HT-29 (cell line): ENCODE measurements at places on chromosomes 3 and 15. TPM values are rescaled to one million over a fixed set of nuclear protein-coding genes. Genes with fewer than 3 reads are reported as not detected.

The SPTBN5 gene
- 1.6 and 2.0 TPM in 2 replicates for total RNA-seq

The SPTSSB gene
- 0.33 and 0.52 TPM in 2 replicates for total RNA-seq

DNA sequence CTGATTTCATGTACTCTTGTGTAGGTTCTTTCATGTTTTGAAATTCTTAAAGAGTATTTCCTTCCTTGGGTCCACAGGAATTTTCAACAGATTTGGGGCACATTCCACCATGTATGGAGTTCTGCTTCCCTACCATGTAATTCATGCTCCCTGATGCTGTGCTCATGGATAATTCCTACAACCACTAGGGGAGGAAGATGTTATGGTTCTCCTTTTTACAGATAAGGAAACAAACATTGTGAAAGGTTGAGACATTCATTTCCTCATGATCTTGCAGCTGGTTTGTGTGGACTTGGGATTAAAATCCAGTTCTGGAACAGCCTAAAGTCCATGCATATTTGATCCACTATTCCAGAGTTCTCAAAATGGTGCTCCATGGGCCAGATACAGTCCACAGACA is 174.9 kb upstream of the FRMD4B start:
- no peak for DNase-seq

DNA sequence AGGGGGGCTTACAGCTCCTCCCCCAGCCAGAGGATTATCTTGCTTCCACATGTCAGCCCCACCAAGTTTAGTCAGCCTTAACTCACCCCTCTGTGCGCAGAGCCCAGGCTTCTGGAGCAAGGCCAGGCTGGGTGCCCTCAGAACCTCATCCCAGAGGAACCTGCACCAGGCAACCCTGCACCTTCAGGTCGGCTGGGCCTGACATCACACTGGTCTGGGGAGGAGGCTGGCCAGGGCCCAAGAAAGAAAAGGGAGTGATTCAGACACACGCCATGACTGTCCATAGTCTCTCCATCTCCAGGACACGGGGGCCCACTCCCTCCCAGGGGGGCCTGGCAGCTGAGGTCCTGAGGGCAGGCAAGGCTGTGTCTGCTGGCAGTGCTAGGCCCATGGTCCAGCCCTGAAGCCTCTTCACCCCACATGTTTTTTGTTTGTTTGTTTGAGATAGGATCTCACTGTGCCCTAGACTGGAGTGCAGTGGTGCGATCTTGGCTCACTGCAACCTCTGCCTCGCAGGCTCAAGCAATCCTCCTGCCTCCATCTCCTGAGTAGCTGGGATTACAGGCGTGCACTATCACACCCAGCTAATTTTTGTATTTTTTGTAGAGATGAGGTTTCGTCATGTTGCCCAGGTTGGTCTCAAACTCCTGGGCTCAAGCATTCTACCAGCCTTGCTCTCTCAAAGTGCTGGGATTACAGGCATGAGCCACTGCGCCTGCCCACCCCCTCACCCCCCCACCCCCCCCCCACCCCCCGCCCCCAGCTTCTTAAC is 11.1 kb downstream of the TNK2 start:
- peak; percentile 47 for DNase-seq
